GM12864 (cell line): ENCODE measurements at places on chromosomes 7 and 10.

- peak; percentile 72 for DNase-seq
Observed at GRCh38 chr7:130960208-130960988, 226.4 kb upstream of the KLF14 start.

GRCh38 chr7:137304624-137305235, 38.8 kb downstream of the PTN start:
- no peak for DNase-seq

DNA sequence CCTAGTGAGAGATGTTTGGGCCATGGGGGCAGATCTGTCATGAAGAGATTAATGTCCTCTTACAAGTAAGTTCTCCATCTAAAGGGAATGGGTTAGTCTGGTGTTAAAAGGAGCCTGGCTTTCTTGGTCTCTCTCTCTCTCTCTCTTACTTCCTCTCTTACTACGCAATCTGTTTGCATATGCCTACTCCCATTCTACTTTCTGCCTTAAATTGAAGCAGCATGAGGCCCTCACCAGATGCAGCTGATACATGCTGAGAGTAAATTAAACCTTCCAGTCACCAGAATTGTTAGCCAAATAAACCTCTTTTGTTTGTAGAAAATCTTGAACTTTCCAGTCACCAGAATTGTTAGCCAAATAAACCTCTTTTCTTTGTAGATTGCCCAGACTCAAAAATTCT, 884.1 kb downstream of the NRG3 start:
- no peak for DNase-seq

DNA sequence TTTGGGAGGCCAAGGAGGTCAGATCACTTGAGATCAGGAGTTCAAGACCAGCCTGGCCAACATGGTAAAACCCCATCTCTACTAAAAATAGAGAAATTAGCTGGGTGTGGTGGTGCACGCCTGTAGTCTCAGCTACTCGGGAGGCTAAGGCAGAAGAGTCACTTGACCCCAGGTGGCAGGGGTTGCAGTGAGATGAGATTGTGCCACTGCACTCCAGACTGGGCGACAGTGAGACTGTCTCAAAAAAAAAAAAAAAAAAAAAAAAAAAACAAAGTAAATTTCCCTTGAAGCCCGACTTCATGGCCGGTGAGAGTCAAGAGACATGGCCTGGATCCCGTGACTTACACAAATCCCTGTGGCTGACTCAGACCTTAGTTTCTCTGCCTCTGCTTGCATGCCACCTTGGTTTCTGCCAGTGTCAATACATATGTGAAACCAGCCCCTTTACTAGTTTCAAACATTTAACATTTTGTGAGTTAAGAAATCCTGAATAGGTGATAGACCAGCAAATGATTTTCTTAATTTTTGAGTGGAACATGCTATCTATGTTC, 62.8 kb downstream of the ZEB1 start:
- DNase-seq, result no peak

DNA sequence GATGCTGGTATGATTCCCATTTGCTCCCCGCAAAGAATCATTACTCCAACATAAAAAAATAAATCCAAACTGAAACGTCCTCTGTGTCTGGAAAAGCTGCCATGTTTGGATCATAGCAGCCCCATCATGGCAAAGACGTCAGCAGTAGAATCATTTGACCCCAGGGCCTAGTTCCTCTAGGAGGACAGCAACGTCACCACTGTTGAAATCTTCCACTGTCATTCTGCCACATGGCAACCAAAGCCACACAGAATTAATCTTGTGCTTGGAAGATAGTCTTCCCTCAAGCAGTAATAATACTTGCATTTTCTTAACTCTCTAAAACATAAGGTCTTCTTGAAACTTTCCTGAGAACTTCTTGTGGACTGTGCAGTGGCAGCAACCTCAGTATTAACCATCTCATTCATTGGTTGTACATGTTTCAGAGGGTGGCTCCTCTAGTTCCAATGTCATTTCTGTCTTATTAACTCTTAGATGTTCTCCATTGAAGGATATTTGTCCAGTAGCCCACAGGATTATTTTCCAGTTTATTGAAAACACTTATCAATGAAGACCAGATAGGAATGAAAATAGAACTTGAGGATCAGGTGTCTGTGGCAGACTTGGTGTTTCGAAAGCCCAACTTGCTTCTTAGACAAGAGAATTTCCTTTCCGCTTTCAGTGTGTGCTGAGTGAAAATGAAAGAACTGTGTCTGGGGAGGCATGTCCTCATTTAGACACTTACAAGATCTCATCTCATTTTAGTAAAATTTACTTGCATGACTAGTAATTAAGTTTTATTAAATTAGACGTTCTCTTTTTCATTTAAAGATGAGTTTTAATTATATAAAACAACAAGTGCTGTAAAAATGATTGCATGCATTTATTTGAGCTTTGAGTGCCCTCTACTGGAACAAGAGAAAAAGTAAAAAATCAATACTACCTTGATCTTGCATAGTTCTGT, 28.9 kb upstream of the INHBA start:
- DNase-seq, result peak; percentile 46

- DNase-seq, result no peak
Observed at GRCh38 chr7:45421806-45422205, 152.4 kb upstream of the ADCY1 start.

- DNase-seq, result no peak
Observed at GRCh38 chr7:47657126-47657525, 75.2 kb upstream of the TNS3 start.

- DNase-seq, result no peak
Observed at GRCh38 chr10:115093286-115093775, at the start of gene ATRNL1. Gene ATRNL1 (plus strand): TSS chr10:115093365. CDS start chr10:115093751, 386 bp downstream.

GRCh38 chr10:35017608-35018007, 72.5 kb downstream of the CUL2 start:
- DNase-seq, result no peak

DNA sequence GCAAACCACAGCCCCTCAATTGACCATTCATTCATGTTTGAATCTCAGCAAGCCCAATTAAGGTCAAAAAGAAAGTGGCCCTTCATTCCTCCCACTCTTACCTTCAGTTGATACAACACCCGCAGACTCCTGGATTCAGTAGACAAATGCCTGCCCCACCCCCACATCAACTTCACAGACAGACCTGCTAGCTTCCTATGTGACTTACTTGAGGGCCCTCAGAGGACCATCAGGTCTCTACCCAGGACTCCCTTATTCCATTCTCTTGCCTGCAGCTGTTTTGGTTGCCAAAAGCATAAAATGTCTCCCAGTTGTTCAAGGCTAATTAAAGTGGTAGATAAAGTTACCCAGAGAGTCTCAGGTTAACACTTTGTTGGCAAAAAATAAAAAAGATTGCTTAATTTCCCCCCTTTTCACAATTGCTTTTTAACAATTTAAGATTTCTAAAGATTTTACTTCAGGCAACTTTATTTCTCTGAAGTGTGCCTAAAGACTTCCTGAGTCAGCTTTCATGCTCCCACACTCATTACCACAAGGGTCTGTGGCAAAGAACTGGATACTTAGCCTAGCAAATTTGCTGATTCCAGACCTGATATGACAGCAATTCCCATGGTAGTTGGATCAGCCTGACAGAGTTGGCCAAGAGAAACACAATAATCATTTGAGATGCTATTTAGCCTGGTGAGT, 3.3 kb upstream of the MTERF1 start:
- DNase-seq, result no peak

DNA sequence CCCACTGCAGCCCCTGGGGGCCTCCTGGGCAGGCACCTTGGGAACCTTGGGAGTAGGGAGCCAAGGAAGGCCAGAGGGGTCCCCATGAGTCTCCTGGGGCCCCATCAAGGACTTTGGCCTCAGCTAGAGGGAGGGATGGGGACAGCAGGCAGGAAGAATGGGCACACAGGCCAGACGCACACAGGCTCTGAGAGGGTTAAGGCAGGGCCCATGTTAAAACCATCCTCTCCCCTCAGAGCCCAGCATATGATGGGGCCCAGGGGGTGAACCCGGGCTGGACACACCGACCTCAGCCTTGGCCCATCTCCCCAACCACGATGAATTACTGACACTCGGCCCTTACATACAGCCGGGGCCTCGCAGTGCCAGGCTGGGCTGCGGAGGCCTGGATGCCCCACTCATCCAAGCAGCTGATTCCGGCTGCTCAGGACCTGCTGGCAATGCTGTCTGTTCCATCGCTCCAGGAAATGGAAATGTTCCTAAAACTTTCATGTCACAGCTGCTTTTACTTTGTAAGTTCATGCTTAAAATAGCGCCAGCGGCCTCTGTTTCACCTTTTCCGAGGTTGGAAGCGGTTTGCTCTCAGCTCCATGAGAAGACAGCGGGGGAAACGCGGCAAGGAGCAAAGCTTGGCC, 17.3 kb upstream of the INPP5A start:
- DNase-seq, result no peak

DNA sequence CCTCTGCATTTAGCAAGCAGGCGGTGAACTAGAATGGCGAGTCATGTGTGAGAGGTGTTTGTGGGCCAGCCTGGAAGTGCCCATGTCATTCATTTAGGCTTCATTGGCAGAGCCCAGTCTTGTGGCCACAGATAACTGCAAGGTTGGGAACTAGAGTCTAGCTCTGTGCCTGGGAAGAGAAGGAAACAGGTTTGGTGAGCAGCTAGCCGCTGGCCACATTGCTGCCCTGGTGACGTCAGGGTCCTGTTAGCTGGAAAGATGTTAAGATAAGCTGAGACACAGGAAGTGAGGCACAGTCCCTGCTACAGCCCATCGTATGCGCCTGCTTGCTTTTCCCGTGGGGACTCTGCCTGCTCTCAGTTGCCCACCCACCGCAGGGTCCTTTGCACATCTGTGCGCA, 185.5 kb downstream of the CAMK1D start:
- DNase-seq, result no peak

- DNase-seq, result no peak
Observed at GRCh38 chr7:128124786-128125185, 93.5 kb upstream of the LRRC4 start.

GRCh38 chr7:99693100-99693426, 13.3 kb upstream of the CYP3A5 start:
- DNase-seq, result no peak

GRCh38 chr10:133528845-133529575, 1.8 kb downstream of the CYP2E1 start:
- DNase-seq, result no peak

GRCh38 chr10:132428486-132428995, 31.5 kb downstream of the PWWP2B start:
- DNase-seq, result no peak

DNA sequence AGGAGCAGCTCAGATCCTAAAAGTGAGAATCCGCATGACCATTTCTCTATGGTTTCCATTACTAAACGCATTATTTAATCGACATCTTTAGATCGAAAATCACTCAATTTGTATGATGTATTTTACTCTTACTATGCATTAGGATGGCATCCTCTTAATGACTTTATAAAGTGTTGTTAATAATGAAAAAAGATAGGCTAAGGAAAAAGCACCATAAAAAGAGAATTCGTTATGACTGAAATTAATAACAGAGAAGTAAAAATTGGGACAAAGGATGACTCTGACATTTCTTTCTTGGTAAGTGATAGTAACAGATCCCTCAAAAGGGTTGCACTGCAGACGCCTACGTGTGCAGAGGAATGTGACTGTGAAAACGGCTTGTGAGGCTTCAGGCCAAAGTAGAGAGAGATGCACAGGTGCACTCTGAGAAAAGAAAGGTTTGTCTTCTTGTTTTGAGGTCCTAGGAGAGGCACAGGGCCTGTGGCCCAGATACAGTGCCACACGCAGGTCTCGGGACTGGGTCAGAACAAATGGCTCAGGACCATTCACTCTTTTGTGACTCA, 23.0 kb upstream of the RBM33 start:
- DNase-seq, result no peak

DNA sequence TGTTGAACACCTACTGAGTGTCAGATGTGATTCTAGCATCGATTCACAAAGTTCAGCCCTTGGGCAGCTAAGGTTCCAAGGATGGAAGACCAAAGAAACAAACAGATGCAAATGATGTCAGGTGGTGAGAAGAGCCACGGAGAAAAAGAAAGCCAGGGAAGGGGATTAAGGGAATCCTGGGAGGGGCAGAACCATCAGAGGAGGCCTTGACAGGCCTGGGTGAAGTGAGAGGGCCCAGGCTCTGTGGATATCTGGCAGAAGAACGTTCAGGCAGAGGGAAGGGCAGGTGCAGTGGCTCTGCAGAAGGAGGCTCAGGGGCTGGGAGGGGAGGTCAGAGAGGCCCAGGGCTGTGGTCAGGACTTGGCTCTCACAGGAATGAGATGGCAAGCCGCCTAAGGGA, 90.4 kb downstream of the C10orf105 start:
- DNase-seq, result no peak

DNA sequence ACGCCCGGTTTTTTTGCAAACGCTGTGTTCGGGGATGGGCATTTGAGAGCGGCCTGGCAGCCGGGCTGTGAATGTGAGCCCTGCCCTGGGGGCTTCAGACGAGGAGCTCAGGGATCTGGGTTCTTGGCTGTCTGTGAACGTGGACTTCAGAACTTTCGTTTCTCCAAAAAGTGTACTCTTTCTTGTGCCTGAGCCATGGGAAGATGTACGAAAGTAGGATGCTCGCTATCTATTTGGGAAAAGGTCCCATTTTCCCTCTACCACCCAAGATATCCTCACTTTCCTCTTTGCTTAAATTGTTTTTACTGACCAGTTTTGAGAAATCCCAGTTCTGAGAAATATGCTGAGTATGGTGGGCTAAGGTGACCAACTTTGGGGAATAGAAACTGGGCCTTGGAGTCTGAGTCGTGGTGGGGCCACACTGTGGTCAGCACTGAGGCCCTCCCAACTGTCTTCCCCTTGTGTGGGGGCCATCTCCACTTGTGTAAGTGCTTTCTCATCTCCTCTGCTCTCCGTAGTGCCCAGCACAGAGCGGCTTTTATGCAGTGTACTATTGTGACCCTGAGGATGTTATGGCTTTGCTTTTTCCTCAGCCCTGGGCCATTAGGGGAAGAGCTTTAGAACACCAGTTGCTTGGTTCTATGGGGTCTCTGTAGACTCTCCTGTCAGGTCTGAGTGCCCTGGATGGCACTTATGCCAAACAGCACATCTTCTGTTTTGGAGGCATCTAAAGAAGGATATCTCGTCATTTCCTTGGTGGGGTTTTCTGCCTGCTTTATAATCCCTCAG, 918 bp downstream of the DBNL start:
- no peak for DNase-seq

GRCh38 chr7:117811696-117812095, 61.5 kb downstream of the CTTNBP2 start:
- DNase-seq, result no peak

- DNase-seq, result no peak
Observed at GRCh38 chr10:86105181-86105580, 261.4 kb downstream of the GRID1 start.

DNA sequence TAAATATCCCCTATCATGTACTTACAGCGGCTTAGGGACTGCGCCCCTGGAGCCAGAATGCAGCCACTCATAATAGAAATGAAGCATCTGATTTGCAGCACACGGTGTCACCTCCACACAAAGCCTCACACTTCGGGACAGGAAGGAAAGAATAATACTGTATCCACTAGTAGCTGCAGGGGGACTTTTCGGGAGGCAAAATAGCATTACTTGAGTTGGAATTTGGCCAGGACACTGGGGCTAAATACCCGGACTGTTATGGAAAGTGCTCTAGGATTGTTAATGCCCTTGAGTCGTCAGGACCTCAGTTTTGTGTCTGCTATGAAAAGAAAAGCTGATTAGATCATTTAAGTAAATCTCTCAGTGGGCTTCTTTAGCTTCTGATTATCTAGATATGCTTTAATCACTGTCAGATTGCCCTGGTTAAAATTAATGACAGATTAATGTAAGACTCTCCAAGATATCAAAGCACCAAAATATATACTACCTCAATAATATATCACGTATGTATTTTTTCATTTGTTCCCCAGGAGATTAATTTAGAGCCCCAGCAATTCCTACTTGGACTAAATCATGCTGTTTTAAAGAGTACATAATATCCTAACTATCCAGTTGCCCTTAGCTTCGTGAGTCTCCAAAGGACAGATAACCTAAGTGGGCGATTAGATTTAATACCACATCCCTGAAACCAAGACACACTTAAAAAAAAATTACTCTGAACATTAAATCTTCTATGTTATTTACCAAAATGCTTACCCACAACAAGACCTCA, 173.0 kb upstream of the NEBL start:
- DNase-seq, result no peak
